ENCODE measurements at places on chromosomes 7 and 10.
A peak's percentile ranks its signal among the peaks of the same experiment; 100 is the strongest.

DNA sequence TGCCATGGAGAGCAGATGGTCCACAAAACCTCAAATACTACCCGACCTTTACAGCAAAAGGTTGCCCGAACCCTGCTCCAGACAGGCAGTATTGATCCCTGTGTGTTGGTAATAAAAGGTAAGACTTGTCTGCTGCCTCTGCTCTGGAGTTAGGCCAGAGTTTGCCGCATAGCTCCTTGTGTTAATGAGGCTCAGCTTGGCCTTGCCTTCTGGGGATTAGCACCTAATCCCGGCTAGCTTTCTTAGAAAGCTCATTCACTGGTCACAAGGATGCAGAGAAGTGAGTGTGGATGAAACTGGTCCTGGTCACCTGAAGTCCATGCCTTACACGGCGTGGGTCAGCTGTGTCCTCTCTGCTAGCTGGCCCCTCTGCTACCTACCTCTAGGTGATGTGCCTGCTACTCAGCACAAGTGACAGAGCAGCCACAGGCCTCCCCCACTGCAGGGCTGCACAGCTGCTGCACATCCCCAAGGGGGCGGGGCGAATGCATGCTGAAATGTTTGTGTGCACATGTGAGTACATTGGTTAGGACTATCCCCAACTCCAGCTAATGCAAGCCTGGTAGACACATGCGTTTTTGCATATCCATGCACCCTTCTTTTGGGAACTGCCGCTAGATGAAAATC lies 31.7 kb upstream of the SYPL1 start:
- DNase-seq: no peak

GRCh38 chr7:126778101-126778500 lies 474.6 kb downstream of the GRM8 start:
- no peak for DNase-seq

- DNase-seq: no peak
These were observed 379.6 kb downstream of the OTUD1 start for GRCh38 chr10:23818484-23818883.

DNA sequence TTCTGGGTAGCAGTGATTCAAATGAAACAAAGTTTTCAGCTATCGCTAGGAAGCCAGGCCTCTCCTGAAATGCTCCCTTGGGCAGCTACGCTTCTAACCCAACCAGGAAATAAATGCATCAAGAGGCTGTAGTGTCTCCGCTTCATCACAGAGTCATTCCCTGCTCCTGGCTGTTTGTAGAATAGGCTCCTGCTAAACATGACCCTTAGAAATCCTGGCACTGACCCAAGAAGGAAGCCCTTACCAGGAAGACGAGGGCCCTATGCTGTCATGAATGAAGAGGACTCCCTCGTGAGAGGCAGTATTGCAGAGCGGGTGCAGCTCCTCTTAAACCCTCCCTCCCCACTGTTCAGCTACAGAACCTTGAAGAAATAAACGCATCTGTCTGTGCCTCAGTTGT lies 48.3 kb downstream of the NOD1 start:
- no peak for DNase-seq

DNA sequence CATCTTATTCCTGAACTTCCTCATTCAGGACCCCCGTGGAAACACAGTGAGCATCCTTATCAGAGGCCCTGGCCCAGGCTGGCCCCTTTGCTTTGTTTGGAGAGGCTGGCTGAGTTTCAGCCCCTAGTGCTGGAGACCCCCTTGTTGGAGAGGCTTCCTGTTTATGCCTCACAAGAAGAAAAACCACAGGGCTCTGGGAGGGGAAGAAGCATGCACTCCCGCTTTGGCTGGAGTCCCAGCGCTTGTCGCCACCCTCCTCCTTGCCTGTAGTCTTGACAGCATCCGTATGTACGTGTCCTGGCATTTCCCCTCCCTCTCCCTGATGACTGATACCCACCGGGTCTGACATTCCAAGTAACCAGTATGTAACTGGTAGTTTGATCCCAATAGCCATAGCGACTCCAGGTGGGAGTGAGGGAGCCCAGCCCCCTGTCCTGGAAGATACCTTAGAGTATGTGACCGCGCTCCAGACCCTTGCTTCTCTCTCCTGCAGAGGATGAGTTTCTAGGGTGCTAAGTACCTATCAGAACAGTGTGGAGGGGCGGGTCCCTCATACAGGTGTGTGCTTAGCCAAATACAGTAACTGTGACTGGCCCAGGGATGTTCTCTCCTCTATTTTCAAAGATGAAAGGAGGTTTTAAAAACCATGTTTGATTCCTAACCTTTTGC lies 6.9 kb upstream of the ATP6V0E2 start:
- DNase-seq: no peak

- no peak for DNase-seq
These were observed 132.9 kb downstream of the ADRA2A start for GRCh38 chr10:111209692-111210091.

DNA sequence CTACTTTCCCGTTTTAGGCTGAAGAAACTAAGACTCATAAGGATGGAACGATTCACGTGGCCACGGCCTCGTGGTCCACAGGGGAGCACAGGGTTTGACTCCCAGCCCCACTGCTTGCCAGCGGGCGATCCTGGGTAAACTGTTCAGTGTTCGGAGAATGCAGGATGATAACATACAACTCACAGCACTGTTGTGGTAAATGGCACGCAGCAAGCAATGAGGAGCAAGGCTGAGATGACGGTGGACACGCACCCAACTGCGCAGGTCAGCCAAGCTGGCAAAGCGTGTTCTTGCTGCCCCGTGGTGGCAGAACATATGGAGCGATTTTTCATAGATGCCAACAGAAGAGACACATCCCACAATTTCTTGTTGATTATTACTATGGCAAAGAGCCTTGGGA lies 272.7 kb downstream of the DNAJB6 start:
- no peak for DNase-seq

- peak; percentile 9 for DNase-seq
These were observed 33.1 kb upstream of the GALNT11 start for GRCh38 chr7:151992375-151992774.

DNA sequence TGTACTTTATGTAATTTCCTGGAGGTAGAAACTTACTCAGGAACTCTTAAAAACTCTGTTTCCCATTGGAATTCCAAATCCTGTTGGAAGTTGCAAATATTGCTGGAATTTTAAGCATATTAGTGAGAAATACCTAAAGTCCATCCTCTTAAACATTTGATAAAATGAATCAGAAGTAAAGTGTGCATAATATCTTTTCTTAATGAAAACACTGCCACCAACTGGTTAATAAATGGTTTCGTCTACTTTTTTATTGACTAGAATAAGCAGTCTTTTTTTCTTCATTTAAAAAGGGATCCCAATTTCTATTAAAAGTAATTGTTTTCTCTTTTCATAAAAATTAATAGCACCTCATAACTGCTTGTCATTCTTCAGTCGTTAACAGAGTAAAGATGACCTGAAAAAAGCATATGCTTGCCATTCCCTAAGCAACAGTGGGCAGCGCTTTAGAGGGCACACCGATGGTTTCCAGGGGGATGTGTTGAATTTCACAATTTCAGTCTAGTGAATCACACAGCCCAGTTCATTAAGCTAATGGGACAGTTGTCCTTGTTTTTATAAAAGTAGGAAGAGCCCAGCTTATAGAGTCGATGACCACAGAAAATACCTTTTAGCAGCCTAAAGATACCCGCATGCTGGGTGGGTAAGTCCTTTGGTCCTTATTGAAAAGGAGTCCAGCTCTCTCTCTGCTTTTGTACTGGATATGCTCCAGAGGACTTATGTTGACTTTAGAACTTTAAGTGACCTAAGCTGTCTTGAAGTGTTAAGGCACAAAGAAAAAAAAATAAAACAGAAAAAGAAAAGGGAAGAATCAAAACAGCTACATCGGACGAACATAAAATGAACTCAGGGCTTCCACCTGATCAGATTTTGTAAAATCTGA lies 28.5 kb downstream of the NPS start:
- no peak for DNase-seq

GRCh38 chr10:110035070-110035921 lies 27.5 kb downstream of the ADD3 start:
- no peak for DNase-seq

DNA sequence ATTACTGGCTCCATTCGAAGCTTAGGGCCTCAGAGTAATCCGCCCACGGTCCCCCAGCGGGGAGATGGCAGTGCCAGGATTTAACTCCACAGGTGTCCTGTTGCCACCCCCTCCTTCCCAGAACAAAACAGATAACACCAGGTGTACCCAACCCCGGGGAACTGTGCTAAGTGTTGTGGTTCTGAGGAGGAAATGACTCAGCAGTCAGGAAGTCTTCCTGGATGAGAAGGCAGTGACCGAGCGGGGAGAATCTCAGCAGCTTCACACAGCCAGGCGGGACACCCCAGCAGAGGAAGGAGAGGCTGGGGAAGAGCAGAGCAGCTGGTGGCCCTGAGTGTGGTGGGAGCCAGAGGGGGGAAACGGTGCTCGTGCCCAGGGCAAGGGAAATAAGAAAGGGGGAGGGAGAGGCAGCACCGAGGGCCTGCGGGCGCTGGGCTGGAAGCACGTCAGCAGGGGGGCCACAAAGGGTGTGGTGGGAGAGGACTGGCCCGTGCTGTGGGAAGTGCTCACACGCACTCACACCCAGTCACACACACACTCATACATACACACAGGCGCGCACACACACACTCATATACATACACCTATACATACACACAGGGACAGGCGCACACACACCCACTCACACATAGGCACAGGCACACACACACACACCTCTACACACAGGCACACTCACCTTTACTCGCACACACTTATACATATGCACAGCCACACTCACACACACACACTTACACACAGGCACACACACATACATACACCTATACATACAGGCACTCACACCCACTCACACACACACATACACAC lies 59.8 kb upstream of the CHST15 start:
- no peak for DNase-seq

DNA sequence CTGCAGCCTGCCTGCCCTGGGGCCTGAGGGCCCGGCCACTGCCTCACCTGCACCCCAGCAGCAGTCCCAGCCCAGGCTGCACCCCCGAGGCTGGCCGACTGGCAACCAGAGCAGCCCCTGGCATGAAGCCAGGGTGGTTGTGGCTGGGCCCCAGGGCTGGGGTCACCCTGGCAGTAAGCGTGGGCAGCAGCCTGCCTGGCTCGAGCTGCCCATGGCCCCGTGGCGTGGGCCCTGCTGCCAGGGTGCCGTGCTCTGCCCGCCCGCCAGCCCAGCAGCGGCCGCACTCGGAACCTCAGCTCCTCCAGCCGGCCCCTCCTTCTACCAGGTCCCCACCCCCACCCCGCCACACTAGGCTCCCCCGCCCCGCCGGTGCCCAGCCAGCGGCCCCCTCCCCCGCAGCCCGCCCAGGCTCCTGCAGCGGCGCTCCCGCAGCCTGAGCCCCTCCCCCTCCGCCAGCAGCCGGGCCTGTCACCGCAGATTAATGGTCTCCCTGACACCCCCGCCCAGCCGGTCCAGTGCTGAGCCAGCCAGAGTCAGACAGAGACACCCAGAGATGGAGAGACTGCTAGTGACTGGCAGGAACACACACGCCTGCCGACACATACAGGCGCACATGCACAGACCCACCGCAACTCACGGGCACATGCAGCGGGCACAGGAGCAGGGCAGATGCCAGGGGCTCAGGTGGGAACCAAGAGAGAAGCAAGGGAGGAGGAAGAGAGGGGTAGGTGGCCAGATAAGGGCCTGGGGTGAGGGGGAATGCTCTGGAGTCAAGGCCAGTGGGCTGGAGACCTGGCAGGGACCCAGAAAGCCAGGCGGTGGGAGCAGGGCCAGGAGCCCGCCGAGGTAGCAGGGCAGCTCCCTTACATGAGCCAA lies 22.4 kb downstream of the KCNH2 start:
- DNase-seq: no peak

DNA sequence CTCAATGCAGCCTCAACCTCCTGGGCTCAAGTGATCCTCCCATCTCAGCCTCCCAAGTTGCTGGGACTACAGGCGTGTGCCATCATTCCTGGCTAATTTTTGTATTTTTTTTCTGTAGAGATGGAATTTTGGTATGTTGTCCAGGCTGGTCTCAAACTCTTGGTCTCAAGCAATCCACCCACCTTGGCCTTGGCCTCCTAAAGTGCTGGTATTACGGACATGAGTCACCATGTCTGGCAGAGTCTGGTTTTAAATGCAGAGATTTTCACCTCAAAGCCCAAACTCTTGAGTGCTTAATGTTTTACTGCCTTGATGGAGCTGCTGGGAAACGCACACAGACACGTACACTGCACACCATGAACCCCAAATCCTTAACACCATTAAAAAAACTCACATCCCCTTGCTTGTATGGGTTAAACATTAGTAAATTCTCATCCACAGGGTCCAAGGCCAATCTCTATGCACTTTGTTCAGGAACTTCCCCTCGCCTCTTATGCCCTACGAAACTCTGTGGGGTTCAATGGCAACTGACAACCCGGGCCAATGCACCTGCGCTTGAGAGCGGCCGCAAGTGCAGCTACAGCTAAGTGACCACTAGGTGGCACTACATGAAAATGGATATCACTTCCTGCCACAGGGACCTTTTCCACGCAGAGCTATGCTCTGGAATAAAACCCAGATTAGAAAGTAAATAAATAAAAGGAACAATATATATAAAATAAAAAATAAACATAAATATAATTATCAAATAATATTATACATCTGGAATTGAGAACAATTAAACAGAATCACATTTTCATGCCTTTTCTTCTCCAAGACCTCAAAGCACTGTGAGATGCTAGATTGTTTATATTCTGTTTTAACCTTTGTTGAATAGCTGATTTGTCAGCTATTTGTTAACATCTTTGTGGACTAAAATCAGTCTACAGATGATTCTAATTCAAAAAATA lies 66.9 kb upstream of the AFAP1L2 start:
- DNase-seq: peak; percentile 28

DNA sequence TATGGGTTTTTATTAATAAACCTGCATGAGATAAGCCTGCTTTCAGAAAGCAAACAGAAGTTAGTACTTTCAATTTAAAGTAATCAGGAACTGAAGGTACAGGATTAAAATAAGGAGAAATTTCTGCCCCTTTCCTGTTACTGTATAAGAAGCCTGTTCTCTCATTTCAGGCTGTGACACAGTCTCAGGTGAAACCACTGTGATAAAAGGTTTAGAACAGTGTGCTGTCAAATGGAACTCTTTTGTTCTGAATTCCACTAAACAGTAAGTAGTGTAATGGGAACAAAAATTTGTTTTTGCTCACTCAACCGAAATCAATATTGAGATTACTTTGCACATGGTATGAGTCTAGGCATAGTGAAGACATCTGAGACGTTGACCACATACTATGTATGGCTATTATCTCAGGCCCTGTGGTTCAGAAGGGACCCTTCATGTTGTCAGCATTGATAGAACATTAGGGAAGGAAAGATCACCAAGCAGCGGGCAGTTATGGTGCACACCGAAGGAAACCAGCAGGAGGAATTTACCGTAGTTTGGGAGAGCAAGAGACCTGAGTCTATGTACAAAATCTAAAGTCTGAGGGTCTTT lies 14.9 kb downstream of the HEPACAM2 start:
- DNase-seq: no peak

All from stimulated activated CD4-positive, alpha-beta T cell treated with anti-CD3 and anti-CD28 coated beads, Interleukin-15, amount 100 ng/mL, for 1 hour (primary cell).